Activated CD8-positive, alpha-beta T cell treated with anti-CD3 and anti-CD28 coated beads, Interleukin-2, amount 10 ng/mL, durations not matched to agents 7 days and 5 days (primary cell): ENCODE measurements at places on chromosomes 16 and 17. TPM values are rescaled to one million over a fixed set of nuclear protein-coding genes. Genes with fewer than 3 reads are reported as not detected.

Gene CD7
- total RNA-seq = 355 TPM

GRCh38 chr17:81433656-81434055 lies 38.4 kb downstream of the BAHCC1 start:
- peaks cover 11% of the 10 kb centered on the region for H3K27me3 ChIP-seq
- DNase-seq = no peak
- H3K36me3 ChIP-seq = no peaks in the 10 kb centered on the region

DNA sequence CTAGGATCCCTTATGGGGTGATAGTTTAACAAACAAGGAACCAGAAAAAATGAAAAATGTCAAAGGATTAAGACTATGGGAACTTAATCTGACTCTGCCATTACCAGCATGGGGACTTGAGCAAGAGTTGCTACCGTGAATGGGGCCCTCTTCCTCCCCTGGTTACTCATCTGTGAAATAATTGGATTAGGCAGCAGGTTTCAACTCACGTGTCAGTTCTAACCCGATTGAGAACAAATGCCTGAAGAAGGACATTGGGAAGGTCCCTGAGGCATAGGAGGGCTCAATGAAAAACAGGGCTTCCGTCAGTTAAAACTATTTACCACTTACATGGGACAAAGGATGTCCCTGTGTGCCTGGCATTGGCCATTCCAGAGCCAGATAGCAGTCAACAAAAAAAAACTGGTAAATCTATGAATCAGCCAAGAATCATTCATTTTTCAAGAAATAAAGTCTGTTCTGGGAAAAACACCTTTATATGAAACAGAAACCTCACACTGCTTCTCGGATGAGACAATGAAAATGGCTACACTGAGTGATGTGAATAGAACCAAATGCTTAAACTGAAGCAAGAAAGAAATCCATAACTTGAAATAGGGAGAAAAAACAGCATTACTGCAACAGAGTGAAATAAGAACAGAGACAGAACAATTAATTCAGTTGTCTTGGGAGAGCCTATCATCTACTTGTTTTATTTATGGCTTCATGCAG lies 104.3 kb downstream of the ADAMTS18 start:
- no peak for DNase-seq
- H3K4me3 ChIP-seq = no peak overlapping the region
- no peaks in the 10 kb centered on the region for H3K36me3 ChIP-seq

DNA sequence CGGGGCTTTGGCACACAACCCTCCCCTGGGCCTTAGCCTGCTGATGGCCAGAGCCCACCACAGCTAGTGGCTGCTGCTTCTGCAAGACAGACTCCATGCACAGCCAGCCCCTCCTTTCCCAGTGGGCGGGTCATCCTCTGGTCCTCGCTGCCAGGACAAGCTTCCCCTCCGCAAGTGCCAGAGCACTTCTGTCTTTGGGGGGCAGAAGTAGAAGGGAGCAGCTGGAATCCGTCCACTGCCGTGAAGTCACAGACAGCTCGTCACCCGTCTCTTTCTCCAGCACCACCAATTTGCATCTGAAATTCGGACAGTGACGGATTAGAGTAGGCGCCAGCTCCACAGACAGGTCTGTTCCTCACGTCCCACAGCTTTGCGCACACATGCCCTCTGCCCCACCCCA lies 31.3 kb upstream of the NAT9 start:
- peaks cover 5% of the 10 kb centered on the region for H3K36me3 ChIP-seq
- H3K27ac ChIP-seq = no peak overlapping the region
- H3K4me1 ChIP-seq = no peaks in the 10 kb centered on the region
- H3K27me3 ChIP-seq = no peaks in the 10 kb centered on the region
- DNase-seq = no peak
- H3K4me3 ChIP-seq = no peak overlapping the region

Gene CCL2
- total RNA-seq = not detected

DNA sequence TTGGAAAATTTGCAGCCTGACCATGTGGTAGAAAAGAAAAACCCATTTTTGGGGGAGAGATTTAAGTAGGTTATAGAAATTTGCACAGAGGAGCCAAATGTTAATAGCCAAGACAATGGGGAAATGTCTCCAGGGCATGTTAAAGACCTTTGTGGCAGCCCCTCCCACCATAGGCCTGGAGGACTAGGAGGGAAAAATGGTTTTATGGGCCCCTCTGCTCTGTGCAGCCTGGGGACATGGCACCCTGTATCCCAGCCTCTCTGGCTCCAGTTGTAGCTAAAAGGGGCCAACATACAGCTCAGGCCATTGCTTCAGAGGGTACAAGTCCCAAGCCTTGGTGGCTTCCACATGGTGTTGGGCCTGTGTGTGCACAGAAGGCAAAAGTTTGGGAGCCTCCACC lies 245.9 kb upstream of the AXIN2 start:
- no peak overlapping the region for H3K27ac ChIP-seq
- no peak for DNase-seq
- H3K4me3 ChIP-seq = no peak overlapping the region

- H3K27me3 ChIP-seq = no peaks in the 10 kb centered on the region
- no peak for DNase-seq
- H3K36me3 ChIP-seq = no peaks in the 10 kb centered on the region
- H3K27ac ChIP-seq = no peak overlapping the region
Observed at GRCh38 chr16:73329358-73330286, 281.7 kb upstream of the ZFHX3 start.

Gene FTSJ3
- 62.2 TPM for total RNA-seq

- no peak overlapping the region for H3K27ac ChIP-seq
- no peak overlapping the region for H3K4me3 ChIP-seq
- H3K36me3 ChIP-seq = no peaks in the 10 kb centered on the region
- H3K4me1 ChIP-seq = peaks cover 4% of the 10 kb centered on the region
Observed at GRCh38 chr16:89498839-89499238, 8.5 kb upstream of the ANKRD11 start.

GRCh38 chr17:57634713-57635465 lies 110.2 kb downstream of the CCDC182 start:
- no peaks in the 10 kb centered on the region for H3K27me3 ChIP-seq
- H3K4me3 ChIP-seq = no peak overlapping the region
- no peak overlapping the region for H3K27ac ChIP-seq
- peaks cover 34% of the 10 kb centered on the region for H3K36me3 ChIP-seq

DNA sequence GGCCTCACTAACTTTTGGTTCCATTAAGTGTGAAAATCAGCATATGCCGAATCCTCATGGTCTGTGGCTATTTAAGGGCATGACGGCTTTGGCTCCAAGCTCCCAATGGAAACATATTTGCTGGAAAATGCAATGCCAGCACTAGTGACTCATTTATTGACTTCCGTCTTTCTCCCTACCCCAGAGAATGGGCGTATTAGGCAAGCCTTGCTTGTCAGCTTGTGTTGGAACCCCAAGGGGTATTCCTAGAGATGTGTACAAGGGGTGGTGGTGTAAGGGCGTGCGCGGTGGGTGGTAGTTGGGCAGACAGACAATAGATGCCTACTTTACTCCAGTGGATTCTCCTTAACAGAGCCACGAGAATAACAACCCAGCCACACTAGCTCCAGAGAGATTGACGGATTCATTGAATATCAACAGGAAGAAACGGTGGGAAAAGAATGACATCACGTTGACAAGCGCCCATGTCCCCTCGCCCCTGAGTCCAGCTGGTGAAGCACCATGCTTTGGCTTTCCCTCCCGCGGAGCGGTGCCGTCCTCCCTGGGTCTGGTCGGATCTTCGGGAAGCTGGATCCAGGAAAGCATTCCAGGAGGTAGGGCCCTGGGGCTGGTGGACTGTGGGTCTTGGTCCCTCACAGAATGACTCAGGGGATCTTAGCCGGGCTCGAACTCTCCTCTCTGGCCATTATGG lies 10.3 kb downstream of the CD300LB start:
- peaks cover 27% of the 10 kb centered on the region for H3K27me3 ChIP-seq
- no peak overlapping the region for H3K4me3 ChIP-seq
- H3K27ac ChIP-seq = no peak overlapping the region
- no peak for DNase-seq
- peaks cover 13% of the 10 kb centered on the region for H3K4me1 ChIP-seq

GRCh38 chr16:67198238-67198734 lies 645 bp upstream of the ELMO3 start:
- peaks cover 70% of the 10 kb centered on the region for H3K36me3 ChIP-seq
- DNase-seq = peak; percentile 44
- H3K27me3 ChIP-seq = no peaks in the 10 kb centered on the region
- peaks cover 22% of the 10 kb centered on the region for H3K4me1 ChIP-seq
- no peak overlapping the region for H3K27ac ChIP-seq

GRCh38 chr16:10752843-10753523 lies 9.3 kb downstream of the NUBP1 start:
- H3K27ac ChIP-seq = no peak overlapping the region
- no peak for DNase-seq
- H3K4me3 ChIP-seq = no peak overlapping the region
- H3K36me3 ChIP-seq = peaks cover 19% of the 10 kb centered on the region

- H3K4me1 ChIP-seq = no peaks in the 10 kb centered on the region
- H3K4me3 ChIP-seq = no peak overlapping the region
- H3K27me3 ChIP-seq = no peaks in the 10 kb centered on the region
Observed at GRCh38 chr17:50672831-50673551, 34.7 kb downstream of the ANKRD40 start.

Gene ALOX12
- total RNA-seq = not detected

Gene SHBG
- total RNA-seq = not detected
